ENCODE measurements at places on chromosomes 16 and 17.

DNA sequence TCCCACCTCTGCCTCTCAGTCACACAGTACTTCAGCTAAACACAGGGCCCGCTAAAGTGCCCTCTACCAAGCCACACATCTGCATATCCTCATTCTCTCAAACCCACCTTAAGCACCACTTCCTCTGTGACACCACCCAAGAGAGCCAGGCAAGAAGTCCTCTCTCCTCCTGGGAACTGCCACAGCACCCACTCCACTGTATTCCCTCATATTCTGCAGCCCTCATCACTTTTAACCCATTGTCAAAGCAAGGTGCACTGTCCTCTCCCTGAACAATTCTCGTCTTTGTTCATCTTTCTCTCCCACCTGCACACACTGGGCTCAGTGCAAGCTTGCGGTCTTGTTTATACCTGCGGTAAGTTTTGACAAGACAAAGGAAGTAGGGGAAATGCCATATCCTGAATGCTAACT lies 13.6 kb downstream of the CHD9 start:
- no peak for DNase-seq

DNA sequence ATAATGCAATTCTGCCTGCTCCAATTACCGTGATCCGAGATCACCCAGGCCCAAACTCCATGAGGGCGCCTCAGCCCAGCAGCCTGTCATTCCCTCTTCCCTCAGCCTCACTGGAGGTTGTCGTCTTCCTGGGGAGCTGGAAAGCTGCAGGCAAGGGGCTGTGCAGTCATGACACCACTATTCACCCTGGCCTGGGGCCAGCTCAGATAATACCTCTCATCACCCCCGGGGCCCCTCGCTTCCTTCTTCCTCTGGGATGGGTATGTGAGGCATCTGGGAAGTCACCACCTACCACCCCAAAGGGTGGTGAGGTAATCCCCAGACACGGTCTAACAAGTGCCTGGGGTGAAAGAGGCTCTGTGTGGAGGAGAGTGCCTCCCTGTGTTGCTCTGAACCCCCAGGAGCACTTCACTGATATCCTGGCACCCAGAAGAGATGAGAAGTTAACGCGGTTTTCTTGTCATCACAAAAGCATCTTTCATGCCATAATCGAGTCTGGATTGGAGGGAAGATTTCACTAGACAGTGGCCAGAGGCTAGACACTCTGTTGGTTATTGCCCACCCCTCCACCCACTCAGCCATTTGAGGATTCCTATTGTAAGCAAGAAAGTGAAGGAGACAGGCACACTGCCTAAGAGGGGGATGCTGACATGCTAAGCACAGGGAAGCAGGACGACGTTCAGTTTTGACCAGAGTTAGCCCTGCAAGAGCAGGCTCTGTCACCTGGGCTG lies 18.4 kb downstream of the CFAP20 start:
- DNase-seq = no peak

GRCh38 chr16:27852681-27853080 lies 210.8 kb downstream of the GSG1L start:
- no peak for DNase-seq

DNA sequence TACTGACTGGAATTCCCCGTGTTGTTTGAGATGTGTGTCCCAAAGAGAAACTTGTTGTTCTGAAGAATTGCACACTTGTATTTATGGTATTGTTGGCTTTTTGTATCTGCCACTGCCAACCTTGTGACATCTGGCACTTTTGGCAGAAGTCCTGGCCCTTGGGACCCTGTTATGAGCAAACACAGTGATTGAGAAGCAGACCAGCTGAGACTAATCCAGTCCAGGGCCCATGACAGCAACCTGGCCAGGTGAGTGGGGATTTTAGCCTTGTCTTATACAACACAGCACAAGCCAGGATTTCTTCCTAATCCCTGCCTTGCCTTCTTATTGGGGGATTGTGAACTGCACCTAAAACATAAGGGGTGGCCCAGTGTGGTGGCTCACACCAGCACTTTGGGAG lies 80.0 kb downstream of the NTN1 start:
- DNase-seq = no peak

DNA sequence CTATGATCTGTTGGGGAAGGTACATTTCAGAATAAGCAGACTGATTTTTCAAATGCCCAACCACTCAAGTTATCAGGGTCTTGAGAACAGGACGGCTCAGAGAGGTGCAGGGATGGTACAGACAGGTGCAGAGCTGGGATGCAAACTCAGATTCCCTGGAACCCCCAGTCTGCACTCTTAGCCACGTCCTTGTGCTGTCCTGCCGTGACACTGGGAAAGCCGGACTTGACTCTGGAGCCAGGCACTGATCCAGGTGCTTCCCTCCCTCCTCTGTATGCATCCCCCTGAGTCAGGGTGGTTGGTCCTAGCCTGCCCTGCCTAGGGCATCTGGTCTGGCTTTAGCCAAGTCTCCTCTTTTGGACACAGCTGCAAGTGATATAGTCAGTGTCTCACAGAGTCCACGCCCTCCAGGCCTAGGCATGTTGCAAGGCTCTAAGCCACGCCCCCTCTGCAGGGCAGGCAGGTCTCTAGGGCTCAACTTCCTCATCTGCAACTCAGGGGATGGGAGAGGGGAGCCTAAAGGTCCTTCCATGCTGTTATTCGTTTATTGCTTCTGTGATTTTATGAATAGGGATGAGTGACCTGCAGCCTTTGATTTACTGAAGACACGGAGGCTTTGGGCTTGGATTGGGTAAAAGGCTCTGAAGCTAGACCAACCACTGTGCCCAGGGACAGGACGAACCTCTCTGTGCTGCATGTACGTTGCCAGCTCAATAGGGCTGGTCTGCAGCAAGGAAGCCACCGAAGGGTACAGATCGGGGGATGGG lies 97.3 kb downstream of the SDK2 start:
- no peak for DNase-seq

GRCh38 chr16:21083729-21084268 lies 66.8 kb downstream of the DNAH3 start:
- no peak for DNase-seq

GRCh38 chr16:8928467-8928957 lies 35.2 kb downstream of the USP7 start:
- no peak for DNase-seq

GRCh38 chr17:2484876-2485275 lies 26.8 kb downstream of the METTL16 start:
- no peak for DNase-seq

- no peak for DNase-seq
Measured at GRCh38 chr16:79801646-79802045, 201.1 kb upstream of the MAF start.

- no peak for DNase-seq
Measured at GRCh38 chr17:13509527-13509926, 92.2 kb downstream of the HS3ST3A1 start.

DNA sequence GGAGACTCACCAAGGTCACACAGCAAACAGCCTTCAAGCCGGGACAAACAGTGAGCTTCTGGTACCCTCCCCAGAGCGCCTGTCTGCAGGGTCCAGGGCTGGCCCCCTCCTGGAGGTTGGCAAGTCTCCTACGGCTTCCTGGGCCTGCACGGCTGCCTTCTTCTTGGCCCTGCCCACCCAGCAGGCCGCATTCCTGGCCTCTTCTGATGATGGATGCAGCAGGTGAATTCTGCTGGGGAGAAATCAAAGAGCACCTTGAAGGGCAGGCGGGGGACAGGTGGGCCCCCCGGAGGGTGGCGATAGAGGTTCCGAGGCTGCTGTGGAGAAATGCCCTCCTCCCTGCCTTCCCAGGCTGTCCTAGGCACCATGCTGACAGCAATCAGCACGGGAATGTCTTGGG lies 3.8 kb upstream of the NOS2 start:
- DNase-seq = no peak

GRCh38 chr17:50209472-50210239 lies 8.2 kb upstream of the COL1A1 start:
- DNase-seq = peak; percentile 94

DNA sequence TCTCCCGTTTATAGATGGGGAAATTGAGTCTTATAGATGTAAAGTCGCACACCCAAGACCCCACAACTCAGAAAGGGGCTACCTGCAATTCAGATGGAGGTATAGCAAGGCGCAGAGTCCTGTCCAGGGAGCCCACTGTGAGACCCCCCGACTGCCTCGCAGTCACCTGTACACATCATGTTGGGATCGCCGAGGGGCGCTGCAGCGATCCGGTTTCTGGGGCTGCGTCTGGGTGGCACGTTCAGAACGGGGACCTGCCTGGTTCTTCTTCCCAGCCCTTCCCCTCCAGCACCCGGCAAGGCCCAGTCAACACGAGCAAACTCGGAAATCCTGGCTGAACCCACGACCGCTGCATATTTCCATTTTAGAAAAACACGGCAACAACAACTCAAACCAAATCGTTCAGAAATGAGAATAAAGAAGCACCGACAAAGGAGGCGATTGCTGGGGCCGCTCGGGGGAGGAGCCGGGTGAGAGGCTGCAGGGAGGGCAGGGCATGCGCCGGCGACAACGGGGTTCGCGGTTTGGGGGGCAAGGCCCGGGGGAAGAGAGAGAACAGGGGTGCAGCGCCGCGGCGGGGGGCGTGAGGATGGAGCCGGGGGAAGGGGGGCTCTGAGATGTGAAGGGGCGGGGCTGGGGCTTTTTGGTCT lies 643 bp downstream of the HSDL1 start:
- DNase-seq = no peak

DNA sequence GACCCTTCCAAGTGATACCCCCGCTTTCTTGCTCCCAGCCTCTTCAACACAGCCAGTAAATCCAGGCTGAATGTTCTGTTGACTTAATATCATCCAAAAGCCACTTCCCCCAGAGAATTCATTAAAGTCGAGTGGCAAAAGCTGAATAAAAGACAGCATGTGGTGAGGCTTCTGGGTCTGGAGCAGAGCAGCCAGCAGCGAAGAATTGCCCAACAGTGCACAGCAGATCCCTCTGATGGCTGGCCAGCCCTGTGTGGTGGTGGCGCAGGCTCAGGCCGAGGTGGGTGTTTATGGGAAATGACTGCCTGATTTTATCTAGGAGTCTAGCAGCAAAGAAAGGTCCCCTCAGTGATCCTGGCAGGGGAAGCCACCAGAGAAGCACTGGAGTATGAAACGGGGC lies 30.3 kb upstream of the RCVRN start:
- DNase-seq = no peak

DNA sequence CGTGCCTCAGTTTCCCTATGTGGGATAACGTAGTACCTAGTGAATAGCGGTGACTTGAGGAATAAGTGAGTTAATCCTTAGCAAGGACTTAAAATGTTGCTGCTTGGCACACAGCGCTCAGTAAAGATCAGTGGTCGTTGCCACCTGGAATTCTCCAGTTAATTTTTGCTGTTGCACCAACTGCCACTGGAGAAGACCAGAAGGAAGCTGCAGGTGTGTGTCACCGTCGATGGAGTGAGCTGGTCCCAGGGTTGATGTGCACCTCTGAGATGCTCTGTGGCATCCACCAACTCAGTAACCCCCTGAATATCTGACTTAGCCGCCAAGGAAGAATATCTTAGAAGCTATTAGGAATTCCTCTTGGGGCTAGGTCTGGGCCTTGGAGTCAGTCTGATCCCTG lies 4.1 kb downstream of the ABCC1 start:
- no peak for DNase-seq

- no peak for DNase-seq
Measured at GRCh38 chr17:47907932-47908562, 12.0 kb downstream of the SP2 start.

Data from brain pericyte (primary cell).